ENCODE measurements at places on chromosomes 3 and 15. TPM values are rescaled to one million over a fixed set of nuclear protein-coding genes. Genes with fewer than 3 reads are reported as not detected.

DNA sequence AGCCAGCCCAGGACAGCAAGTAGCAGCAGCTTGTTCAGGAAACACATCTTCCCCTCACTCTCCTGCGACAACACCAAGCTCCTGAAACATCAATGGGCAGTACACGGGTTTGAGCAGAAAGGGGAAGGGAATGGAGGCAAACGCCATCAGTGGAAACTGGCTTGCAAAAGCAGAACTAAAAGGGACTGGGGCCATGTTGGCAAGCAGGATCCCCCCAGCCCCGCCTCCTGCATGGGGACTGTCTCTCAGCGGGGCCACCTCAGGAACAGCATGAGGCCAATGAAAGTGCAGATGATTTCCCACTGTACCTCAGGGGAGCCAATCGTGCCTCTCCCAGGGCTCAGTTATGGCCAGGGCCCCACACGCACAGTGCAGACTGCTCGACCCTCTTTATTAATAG, 6.8 kb downstream of the CDAN1 start:
- DNase-seq = no peak

DNA sequence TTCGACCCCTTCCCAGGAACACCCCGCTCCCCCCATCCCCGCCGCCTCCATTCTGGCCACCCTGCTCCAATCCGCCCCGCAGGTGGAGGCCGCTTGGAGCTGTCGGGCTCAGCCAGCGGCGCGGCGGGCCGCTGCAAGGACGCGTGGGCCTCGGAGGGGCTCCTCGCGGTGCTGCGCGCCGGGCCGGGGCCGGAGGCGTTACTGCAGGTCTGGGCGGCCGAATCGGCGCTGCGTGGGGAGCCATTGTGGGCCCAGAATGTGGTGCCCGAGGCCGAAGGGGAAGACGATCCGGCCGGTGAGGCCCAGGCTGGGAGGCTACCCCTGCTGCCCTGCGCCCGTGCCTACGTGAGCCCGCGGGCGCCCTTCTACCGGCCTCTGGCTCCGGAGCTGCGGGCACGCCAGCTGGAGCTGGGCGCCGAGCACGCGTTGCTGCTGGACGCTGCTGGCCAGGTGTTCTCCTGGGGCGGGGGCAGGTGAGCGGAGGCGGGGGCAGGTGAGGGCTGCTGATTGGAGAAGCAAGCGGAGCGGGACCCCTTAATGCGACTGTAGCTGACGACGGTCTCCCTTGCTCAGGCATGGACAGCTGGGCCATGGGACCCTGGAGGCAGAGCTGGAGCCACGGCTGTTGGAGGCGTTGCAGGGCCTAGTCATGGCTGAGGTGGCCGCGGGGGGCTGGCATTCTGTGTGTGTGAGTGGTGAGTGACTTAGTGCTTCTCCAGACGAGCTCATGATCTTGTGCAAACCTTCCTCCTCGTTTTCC, 2.5 kb downstream of the RCCD1 start:
- no peak for DNase-seq

- DNase-seq = no peak
Measured at GRCh38 chr15:51378406-51378805, 37.0 kb downstream of the GLDN start.

DNA sequence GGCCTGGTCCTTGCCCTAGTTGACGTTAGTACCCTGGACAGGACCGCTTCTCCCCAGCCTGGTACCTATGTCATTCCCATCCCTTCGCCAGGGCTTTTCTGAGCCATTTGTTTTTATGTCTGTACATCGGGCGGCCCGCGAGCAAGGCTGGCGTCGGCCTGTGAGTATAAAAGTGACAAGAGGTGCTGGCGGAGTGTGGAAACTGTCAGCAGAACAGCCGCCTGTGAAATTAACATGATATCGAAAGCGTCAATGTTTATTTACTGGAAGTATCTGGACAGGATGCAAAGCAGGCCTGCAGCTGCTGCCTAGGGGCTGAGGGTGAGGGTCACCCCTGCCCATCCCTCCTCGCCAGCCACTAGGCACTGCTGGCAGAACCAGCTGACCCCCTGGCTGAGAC, 33.4 kb downstream of the LINGO1 start:
- no peak for DNase-seq

DNA sequence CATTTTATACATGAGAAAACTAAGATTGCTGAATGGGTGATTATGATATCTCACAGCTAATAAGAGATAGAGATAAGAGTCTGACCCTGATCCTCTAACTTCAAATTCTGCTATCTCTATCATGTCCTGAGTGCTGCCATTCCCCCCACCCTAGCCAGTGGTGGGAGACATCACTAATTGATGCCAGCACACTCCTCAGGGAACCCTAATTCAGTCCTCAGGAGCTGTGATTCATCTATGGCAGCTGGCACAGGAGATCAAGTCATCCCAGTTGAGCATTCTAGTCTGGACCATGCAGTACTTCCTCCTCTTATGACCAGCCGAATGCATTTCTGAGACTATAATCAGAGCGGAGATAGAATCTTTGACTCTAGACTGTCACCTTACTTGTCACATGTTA, 71.9 kb downstream of the SYNM start:
- DNase-seq = no peak

The TMC3 gene
- not detected for total RNA-seq

The CCR8 gene
- 0.74 TPM for total RNA-seq
